ENCODE measurements at places on chromosomes 12 and 14. TPM values are rescaled to one million over a fixed set of nuclear protein-coding genes. Genes with fewer than 3 reads are reported as not detected.

NGB gene
- not detected for total RNA-seq

TAS2R43 gene
- total RNA-seq: not detected

MRPL51 gene
- total RNA-seq: 305 TPM

CCDC175 gene
- total RNA-seq: not detected

Measured in A549 treated with GW870086 at 1 μM for 4 hours (cell line).